ENCODE measurements at places on chromosomes 12 and 14.

DNA sequence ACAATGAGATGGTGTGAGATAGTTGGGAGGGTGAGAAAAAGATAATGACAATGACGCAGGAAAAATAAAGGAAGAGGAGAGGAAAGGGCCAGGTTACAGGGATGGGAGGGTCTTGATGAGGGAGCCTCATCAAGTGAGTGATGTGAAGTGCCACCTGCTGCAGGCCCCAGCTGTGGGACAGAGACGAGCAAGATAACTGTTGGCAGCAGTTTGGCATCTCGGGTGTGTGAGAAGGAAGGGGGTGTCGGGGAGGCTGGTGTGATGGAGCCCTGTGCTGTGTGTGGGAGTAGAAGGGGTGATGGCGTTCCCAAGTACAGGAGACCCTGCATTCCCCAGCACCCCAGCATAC, 11.4 kb upstream of the TAC3 start:
- peak; percentile 42 for DNase-seq

- DNase-seq, result no peak
Observed at GRCh38 chr14:52095794-52096193, 26.9 kb upstream of the NID2 start.

DNA sequence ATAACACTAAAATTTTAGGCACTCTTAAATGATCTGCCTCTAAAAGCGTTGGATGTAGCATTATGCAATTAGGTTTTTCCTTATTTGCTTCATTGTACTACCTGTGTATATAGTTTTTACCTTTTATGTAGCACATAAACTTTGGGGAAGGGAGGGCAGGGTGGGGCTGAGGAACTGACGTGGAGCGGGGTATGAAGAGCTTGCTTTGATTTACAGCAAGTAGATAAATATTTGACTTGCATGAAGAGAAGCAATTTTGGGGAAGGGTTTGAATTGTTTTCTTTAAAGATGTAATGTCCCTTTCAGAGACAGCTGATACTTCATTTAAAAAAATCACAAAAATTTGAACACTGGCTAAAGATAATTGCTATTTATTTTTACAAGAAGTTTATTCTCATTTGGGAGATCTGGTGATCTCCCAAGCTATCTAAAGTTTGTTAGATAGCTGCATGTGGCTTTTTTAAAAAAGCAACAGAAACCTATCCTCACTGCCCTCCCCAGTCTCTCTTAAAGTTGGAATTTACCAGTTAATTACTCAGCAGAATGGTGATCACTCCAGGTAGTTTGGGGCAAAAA, 4.1 kb downstream of the CDKN1B start:
- DNase-seq, result peak; percentile 72

DNA sequence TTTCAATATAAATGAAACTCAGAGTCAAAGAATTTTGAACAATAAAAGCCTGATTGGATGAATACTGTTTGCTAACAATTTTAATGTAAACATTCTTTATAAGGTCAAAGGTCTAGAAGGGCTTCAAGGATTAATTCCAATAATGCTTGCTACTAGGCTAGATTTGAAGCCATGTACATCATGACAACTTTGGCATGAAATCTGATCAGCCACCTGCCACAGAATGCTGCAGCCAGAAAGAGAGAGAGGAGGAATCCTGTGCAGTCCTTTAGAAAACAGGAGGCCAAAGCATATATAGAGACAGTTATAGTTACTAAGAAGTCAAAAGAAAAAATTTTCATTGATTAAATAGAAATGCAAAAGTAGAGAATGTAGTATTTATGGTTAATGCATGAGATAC, 47.1 kb downstream of the ABCD2 start:
- DNase-seq, result no peak

DNA sequence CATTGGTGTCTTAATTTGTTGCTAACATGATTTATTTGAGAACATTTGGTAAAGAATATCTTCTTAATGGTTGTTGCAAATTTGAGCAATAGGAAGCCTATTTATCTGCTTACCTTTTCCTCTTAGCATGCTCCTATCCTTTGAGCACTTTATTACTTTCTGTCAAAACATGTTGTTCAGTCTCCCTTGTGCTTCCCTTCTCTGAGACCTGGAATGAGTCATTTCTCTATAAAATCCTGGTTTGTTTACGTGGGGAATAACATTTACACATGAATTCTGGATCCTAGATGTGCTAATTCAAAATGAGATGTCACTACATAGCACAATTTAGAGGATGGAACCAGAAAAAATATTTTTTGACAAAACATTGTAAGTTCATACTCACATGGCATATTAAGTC, 844.0 kb upstream of the LRFN5 start:
- DNase-seq, result no peak

DNA sequence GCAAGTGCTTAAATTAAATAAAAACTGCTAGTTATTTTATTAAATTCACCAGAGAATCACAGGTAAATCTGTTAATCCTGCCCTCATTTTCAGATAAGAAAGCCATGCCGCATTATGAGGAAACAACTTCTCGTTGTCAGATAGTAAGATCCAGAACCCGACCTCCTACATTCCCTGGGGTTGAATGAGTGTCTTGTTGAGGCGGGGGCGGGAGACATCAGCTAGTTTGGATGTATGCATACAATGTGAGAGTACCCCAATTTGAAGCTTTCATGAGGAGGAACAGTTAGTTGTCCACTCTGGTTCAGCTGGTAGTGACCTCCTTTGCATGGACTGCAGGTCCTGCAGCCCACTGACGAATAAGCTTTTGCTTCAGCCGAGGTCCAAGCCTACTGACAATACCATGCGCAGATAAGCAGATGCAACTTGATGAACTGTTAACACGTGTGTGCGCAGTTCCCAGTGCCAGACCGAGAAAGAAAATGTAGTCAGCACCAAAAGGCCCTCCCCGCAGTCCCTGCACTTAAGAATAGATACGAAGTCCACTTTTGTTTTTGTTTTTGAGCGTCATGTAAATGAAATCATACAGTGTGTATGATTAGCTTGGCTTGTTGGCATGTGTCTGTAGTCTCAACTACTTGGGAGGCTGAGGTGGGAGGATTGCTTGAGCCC, 34.9 kb downstream of the EVL start:
- no peak for DNase-seq

- DNase-seq, result no peak
Observed at GRCh38 chr12:32989705-32990104, 93.1 kb upstream of the PKP2 start.

DNA sequence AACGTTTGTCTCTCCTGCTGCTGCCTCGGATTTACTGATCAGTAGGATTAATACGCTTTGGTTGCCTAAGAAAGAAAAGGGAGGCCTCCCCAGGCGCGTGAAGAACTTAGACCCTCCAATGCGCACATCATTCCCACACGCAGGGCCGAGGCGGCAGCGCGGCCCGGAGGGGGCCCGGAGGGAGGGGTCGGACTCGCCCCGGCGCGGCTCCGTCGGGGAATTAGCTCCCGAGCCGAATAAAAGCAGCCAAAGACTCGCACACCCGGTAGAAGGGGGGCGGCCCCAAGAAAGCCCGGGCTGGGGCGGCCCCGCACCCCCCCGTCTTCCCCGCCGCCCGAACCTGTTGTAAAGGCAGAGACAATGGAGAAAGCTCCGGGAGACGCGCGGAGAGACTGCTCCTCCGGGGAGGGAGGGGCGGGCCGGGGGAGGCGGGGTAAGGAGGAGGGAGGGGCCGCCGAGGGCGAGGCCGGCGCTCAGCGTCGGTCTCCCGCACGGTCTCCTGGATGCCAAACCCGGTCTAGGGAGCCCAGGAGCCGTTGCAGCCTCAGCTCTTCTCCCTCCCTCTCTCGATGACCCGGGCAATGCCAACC, at the start of gene NELL2:
NELL2 (minus strand) TSS at position 362 of the 590 bp plus-strand sequence. CDS start 446 bp downstream, outside the sequence.
- DNase-seq, result peak; percentile 97

GRCh38 chr12:20646239-20646827, 48.8 kb upstream of the SLCO1C1 start:
- peak; percentile 45 for DNase-seq

DNA sequence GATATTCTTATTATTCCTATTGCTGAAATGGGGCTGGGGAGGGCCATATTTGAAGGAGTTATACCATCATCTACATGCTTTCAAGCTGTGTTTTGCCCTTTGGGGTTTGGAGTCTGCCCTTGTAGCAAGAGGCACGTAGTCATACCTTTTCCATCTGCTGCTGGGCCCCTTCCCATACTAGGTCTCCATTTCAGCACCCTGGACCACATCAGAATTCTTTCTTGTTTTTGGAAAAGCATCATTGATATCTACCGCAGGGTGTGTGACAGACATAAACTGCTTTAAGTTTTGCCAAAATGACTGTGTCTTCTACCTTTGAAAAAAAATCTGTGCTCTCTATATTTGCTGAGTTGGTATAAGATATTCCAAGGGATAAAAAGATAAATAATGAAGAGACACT, 12.3 kb upstream of the DUSP6 start:
- DNase-seq, result no peak

- peak; percentile 76 for DNase-seq
Observed at GRCh38 chr14:52951681-52952554, 1.1 kb upstream of the FERMT2 start.

DNA sequence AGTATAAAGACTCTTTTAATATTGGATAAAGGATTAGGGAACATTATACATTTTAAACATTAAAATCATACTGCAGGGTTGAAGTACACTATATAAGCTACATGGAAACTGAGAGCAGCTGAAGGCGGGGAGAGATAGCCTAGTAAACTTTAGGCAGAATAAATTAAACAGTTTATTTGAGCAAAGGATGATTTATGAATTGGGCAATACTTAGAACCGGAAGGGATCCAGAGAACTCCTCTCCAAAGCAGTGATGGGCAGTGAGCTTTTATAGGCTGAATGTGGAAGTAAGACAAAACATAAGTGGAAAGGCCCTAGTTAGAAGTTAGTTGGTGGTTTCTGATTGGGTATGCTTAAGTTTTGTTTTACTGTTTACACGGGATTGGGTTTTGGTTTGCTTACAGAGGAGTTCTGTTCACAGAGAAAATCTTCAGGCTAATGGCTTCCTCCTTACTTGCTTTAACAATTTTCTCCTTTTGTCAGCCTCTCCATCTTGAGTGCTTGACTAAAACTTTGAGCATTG, 18.9 kb downstream of the LEMD3 start:
- no peak for DNase-seq

DNA sequence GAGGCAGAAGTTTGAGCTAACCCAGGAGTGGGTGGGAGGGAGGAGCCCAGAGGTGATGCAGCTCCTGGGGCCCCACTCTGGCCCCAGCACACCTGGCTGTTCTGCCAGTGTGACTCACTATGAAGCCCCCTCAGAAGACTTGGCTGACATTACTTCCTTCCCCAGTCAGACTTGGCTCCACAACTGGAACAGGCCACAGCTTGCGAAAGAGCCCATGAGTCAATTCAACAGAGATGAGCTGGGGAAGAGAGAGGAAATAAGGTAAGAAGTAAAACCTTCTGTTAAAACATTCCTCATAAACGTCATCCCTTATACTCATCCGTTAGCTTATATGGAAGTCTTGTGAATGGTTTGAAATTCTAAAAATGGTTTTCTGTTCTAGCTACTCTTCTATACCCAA, 245.9 kb downstream of the ADAMTS20 start:
- no peak for DNase-seq

GRCh38 chr14:69701857-69702256, 65.1 kb upstream of the SRSF5 start:
- DNase-seq, result no peak

- DNase-seq, result peak; percentile 56
Observed at GRCh38 chr12:76025601-76026575, 5.7 kb downstream of the PHLDA1 start.

DNA sequence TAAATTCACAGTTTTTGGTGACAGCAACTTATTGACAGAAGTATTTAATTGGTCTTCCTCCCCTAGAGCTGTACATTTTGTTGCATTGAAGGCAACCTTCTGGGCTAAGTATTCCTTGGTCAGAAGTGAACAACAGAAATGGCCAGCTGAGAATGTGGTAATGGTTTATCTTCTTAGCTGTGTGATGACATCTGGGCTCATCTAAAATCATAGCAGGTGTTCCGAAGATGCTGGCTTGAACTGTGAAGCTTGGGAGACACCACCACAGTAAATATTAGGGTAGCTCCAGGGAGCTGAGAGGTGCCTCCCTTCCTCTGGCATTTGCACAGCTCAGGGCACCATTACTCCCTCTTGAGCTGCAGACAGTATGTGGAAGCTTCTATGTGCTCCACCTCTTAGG, 3.7 kb upstream of the PTPRB start:
- DNase-seq, result peak; percentile 2

- no peak for DNase-seq
Observed at GRCh38 chr12:93608313-93608712, 35.8 kb downstream of the SOCS2 start.

DNA sequence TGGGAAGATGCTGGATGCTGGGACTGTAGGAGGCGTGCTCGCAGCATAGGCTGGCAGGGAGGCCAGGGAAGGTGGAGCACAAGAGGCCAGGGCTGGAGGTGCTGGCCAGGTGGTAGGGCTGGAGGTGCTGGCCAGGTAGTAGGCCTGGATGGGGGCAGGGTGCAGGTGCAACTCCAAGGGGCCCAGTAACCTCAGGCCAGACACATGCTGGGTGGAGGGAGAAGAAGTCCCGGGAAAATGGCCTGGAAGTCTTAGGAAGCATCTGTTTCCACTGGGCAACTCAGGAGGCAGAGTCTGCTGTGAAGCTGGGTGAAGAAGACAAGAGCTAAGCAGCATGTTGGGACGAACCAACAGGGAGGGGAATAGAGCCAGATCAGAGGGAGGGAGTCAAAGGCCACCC, 665.2 kb downstream of the BCL11B start:
- no peak for DNase-seq

DNA sequence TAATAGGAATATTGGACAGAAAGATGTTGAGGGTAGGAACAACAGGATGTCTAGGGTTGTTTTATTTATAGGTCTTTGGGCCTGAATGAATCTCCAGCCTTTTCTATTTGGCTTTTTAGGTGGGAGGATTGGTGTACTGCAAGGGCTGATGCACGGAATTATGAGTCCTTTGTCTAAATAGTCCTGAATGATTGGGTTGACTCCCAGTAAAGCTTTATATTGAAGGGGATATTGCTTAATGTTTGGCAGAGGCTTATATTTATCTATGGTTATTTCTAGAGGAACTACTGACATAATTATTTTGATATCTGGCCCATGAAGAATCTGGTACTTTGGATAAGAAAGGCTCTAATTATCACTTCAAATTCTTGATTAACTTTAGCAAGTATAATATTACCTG, 253.6 kb upstream of the AVPR1A start:
- no peak for DNase-seq

DNA sequence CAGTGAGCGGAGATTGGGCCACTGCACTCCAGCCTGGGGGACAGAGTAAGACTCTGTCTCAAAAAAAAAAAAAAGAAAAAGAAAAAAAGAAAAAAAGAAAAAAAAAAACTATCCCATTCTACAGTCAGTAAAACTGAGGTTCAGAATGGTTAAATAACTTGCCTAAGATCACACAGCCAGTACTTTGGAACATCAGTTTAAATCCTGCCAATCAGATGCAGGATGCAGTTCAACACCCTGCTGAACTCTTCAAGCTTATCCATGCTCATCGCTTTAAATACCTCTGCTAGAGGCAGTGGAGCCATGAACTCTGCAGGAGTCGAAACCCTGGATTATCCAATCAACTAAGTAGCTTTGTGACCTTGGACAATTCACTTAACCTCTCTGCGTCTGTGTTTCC, 3.4 kb downstream of the ZNF385A start:
- DNase-seq, result no peak

Data from NCI-H69 (cell line).